Mammary microvascular endothelial cell (primary cell): ENCODE measurements at places on chromosomes 1 and 21. TPM values are rescaled to one million over a fixed set of nuclear protein-coding genes. Genes with fewer than 3 reads are reported as not detected.

Gene IL10
- total RNA-seq: not detected in 2 replicates

Gene C1QTNF12
- total RNA-seq: 0.25 and 0.27 TPM in 2 replicates

Gene ADORA1
- total RNA-seq: not detected in 2 replicates

Gene FALEC
- total RNA-seq: not detected in 2 replicates

Gene BCL2L15
- 0.07 TPM in 1 of 2 replicates, not detected in the other for total RNA-seq

Gene CFAP45
- 0.89 and 1.9 TPM in 2 replicates for total RNA-seq

Gene HAPLN2
- not detected in 2 replicates for total RNA-seq

Gene HS2ST1
- total RNA-seq: 13.6 and 14.7 TPM in 2 replicates

Gene LDLRAD1
- not detected in 2 replicates for total RNA-seq

Gene PARS2
- total RNA-seq: 2.8 and 5.1 TPM in 2 replicates

Gene C4BPA
- total RNA-seq: not detected in 2 replicates

Gene KRTAP19-2
- total RNA-seq: not detected in 2 replicates

Gene S100A5
- not detected in 2 replicates for total RNA-seq

Gene GBP7
- not detected in 2 replicates for total RNA-seq

Gene MPZ
- total RNA-seq: 1.8 and 2.1 TPM in 2 replicates

Gene OPRD1
- total RNA-seq: not detected in 2 replicates

Gene RHOU
- 0.94 and 1.1 TPM in 2 replicates for total RNA-seq

Gene SELENBP1
- 1.9 and 3.4 TPM in 2 replicates for total RNA-seq

Gene VWA5B1
- not detected in 2 replicates for total RNA-seq

Gene TIAM1
- total RNA-seq: 0.89 and 4.4 TPM in 2 replicates

Gene CLIC4
- 614 and 615 TPM in 2 replicates for total RNA-seq

Gene CASZ1
- 3.6 and 6.7 TPM in 2 replicates for total RNA-seq
